Activated CD8-positive, alpha-beta memory T cell treated with anti-CD3 and anti-CD28 coated beads, Interleukin-2, amount 50 U/mL, for 48 hours (primary cell): ENCODE measurements at places on chromosomes 3 and 15.

- no peak for DNase-seq
These were observed 119.9 kb downstream of the AGBL1 start for GRCh38 chr15:86199467-86200145.

DNA sequence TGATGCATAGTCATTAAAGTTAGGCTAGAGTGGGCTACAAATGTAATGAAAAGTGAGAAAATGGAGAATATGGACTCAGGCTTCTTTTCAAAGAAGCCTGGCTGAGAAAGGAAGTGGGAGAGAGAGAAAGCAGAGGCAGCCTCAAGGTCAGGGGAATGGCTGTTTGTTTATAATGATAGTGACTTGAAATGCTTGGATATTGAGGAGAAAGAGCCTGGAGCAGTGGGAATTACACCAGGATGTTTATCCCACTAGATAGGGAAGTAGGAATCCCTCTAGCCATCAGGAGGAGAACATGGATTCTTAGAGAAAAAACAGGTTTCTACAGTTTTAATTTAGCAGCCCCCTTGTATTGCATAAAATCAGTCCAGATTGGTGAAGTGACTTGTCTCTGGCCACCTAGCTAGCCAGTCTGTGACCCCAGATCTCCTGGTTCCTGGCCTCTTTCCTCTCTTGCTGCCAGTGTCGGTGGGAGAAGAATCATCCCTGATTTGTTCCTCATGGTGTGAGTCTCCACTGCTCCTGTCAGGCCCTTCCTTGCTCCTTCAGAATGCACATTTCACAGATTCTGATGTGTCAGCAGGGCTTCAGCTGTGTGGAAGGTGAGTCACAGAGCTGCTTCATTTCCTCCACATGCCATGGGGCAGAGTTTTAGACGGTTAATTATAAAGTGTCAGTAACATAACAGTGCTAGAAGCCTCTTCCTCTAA lies 32.9 kb downstream of the SEMA6D start:
- DNase-seq, result no peak

- DNase-seq, result no peak
These were observed 127.0 kb upstream of the CD96 start for GRCh38 chr3:111415018-111415417.

GRCh38 chr15:99238849-99239248 lies 10.5 kb downstream of the TTC23 start:
- no peak for DNase-seq
